Hematopoietic multipotent progenitor cell treated with erythropoietin and hydrocortisone succinate and interleukin-3 and kit ligand, for 8 days (in vitro differentiated cells): ENCODE measurements at places on chromosomes 3 and 15.
A peak's percentile ranks its signal among the peaks of the same experiment; 100 is the strongest.

DNA sequence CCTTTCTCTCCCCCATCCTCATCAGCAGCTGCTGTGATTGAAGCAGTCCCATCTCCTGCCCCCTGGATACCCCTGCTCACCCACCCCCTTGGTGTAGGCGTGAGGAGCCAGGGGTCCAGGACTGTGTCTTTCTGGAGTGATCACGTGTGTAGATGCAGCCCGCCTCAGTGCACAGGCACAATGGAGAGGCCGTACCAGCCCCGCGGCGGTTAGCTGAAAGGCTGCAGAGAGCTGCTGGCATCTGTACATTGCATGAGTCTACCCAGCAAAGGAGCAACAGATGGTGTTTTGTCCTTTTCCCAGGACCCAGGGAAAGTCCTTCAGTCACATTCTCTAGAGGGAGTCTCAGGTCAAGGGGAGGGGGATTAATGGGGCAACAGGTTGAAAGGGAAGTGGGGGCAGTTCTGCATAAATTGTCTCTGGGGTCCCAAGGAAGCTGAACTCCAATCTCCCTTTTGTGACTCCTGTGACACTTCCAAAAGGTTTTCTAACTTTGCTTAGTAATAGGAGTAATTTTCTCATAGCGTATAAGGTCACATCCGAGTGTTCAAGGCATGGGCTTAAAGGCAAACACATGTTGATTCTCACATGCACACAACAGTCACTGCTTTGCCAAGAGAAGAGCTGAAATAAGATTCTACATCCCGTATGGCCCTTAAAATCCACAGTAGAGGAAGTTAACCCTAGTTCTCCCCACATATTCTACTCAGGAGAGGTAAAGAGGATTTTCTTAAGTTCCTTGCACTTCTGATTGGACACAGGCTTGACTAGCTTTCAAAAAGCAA lies 7.1 kb downstream of the CSPG5 start:
- DNase-seq: no peak

- no peak for DNase-seq
Measured at GRCh38 chr3:55698831-55699230, 211.7 kb upstream of the WNT5A start.

DNA sequence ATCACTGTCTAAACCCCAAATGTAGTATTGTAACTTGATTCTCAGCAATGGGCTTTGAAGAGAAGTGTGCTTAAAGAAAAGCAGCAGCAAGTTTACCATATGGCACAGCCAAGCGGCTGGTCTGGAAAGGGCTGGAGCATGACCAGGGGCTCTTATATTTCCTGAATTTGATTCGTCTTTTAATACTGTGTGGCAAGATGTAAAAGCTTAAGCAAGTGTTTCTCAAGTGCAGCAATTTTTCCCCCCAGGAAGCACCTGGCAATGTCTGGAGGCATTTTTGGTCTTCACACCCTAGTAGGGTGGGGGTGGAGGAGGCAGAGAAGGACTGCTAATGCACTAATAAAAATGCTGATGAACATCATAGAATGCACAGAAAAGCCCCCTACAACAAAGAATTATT lies 397.9 kb downstream of the NTRK3 start:
- DNase-seq: no peak

GRCh38 chr3:144843099-144843498 lies 871.5 kb downstream of the DIPK2A start:
- DNase-seq: no peak

DNA sequence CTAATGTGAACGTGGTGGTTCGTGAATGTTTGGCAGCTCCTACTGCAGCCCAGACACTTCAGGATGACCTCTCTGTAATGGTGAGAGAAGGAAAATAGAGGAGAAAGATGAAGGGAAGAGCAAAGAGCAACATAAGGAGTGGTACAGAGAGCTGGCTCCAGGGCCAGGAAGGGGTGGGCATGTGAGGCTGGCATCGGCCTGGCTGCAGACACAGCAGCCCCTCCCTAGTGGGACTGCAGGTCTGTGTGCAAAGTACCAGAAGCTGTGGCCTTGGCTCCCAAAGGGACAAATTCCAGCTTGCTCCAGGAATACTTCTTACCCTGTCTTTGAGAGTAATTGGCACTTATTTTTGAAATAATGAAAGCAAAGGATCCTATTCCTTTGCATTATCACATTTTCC lies 10.0 kb downstream of the FSTL1 start:
- DNase-seq: no peak

GRCh38 chr15:63368503-63368902 lies 13.1 kb downstream of the CA12 start:
- no peak for DNase-seq

DNA sequence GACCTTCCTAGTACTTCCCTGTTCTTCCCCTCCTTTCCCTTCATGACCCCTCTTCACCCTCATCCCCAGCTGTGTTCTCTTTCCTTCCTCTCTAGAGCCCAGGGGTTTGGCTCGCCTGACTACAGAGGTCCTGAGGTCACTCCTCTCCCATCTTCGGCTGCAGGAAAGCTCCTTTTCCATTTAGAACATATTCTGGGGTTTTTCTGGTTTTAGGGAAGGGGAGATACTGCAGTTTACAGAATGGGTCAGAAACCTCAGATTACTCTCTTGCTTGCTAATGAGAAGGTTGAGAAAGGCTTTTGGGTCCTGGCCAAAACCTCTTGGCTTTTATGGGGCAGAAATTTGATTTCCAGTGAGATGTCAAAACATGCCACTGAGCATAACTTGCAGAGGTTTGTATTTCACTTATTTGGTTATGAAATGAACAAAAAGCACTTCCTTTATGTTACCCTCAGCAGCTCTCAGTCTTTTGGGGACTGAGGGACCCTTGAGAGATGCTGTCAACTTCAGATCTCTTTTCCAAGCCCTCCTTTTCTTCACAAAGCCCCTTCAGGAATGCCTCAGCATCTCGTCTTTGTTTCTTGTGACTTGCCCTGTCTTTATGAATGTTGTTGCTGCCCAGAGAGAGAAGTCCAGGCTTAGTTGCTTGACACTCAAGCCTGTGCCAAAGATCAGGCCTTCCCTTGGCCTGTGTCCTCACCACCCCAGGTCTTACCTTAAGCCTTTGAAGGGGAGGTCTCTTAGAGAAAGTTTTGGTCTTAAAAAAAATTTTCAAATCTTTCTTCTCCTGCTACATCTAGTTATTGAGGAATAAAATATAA lies 121.7 kb upstream of the TPM1 start:
- DNase-seq: no peak

DNA sequence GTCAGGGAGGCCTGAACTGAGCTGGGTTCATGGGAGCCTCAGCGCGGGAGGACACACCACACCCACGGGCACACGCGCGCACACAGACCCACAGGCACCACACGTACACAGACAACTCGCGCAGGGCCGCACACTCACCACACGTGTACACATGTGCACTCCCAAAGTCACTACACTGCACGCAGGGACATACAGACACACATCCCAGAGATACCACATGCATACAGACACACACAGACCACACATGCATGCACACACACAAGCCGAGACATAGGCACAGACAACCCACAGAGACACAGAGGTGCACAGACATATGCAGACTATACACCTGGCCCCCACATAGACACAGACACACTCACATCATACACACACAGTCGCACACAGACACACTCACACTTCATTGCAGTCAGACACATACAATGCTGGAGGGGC lies 1.1 kb upstream of the MGLL start:
- no peak for DNase-seq

GRCh38 chr3:114115143-114115542 lies 58.6 kb downstream of the QTRT2 start:
- no peak for DNase-seq

GRCh38 chr15:77819048-77819850 lies 186.5 kb upstream of the LINGO1 start:
- DNase-seq: no peak

GRCh38 chr15:82150645-82151044 lies 104.8 kb upstream of the MEX3B start:
- no peak for DNase-seq

GRCh38 chr15:100723315-100723801 lies 121.0 kb downstream of the ASB7 start:
- no peak for DNase-seq

DNA sequence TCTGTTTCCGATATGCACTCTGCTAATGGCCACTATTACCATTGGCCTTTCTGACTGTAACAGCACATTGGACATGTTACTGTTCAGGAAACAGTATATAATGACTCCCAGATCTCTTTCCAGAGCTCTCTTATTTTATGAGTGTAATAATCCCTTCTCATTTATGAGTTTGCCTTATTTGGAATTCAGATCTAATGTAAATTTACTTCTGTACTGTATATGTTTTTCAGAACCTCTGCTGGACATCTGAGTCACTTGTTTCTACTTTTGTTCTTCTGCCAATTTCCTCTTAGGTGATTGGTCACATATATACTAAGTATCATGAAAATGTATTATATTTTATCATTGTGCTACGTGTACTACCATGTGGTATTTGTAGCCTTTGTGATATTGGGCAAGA lies 30.5 kb downstream of the RSRC1 start:
- DNase-seq: no peak

DNA sequence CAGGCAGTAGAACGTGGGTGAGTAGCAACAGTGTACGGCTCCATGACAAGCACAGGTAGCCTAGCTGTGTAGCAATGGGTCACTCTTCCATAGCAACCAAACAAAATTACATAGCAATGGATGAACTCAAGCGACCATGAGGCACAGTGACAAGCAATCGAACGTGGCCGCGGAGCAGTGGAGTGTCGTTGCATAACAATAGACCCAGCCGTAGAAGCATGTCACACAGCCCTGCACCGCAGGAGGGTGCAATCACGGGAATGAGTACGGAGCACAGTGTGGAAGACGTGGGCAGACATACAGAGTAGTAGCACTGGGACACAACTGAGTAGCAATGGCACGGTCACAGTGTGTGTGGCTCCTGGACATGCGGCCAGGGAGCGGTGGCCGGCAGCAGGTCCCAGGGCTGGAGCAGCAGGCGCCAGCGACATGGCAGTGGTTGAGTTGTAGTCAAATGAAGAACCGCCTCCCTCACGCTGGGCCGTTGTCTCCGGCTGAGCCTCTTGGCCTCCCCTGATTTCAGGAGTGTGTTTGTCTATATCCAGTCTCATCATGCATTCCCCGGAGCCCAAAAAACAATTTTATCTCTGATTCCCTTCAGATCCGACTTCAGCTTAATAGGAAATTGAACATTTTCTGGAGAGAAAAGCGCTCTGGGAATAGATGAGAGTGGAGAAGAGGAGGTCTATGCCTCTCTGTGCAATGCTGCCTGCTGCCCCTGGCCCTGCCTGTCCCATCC lies 64.1 kb downstream of the CCDC33 start:
- DNase-seq: no peak

GRCh38 chr3:66035763-66036477 lies 2.8 kb downstream of the MAGI1 start:
- DNase-seq: no peak

DNA sequence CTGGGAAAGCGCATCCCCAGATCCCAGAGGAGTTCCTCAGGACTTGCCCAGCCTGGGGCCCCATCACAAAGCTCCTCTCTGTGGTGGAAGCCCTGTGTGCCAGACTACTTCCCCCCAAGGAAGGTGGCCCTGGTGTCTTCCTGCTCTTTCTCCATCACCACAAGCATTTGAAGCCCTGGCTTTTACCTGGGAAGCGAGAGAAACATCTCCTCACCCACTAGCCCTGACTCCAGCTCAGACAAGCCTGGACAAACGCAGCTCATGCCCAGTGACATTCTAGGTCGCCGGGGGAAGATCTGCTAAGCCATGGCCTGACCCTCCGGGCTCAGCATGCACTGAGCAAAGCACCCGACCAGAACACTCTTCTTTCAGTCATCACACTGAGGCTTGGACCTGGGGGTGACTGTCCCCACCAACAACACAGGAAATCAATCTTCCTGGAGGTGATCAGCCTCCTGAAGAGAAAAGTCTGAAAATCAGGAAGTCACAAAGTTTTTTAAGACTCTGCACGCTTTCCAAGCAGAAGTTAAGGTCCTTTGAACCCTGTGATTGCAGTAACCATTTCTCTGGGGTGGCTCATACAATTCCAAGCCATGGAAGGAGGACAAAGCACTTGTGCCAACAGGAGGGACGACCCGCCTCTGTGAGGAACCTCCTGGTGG lies 40.8 kb downstream of the KLHL25 start:
- no peak for DNase-seq

DNA sequence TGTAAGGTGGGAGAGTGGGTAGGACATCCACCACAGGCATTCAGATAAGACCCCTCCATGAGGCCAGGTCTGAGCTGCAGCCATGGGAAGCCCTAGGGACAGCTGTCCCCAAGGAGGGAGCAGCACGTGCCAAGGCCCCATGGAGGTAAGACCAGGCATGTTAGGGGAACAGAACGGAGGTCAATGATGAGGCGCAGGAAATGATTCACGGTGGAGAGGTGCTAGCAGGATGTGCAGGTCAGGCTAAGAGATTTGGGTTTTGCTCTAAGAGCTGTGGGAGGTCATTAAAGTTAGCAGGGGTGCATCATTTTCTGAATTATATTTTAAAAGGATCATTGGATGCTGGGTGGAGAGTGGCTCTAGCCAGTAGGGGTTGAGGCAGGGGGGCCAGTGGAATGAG lies 66.4 kb upstream of the SNRPA1 start:
- DNase-seq: no peak

- no peak for DNase-seq
Measured at GRCh38 chr3:31008994-31009393, 114.5 kb upstream of the GADL1 start.

GRCh38 chr3:133574260-133574881 lies 885 bp downstream of the CDV3 start:
- DNase-seq: peak; percentile 82

DNA sequence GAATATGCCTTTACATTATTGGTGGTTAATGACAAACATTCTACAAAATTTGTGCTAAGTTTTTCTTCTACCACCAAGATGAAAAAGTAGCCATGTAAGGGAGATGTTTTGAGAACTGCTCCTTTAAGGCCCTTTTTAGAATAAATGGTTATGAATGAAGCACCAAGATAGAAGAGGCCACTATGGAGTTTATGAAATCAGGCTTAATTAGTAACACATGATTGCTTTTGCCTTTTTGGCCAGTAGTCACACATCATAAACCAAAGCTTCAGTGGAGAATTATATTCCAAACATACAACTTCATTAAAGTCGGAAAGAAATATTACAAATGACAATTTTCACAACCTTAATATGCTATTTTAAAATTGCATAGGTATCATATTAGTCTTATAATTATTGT lies 331.7 kb downstream of the RBMS3 start:
- DNase-seq: no peak
